ENCODE measurements at places on chromosomes 7 and 10.

GRCh38 chr10:48885376-48885775, 54.3 kb downstream of the LRRC18 start:
- no peak for DNase-seq

GRCh38 chr10:110774069-110775019, 97.4 kb upstream of the PDCD4 start:
- DNase-seq: no peak

- DNase-seq: no peak
Observed at GRCh38 chr7:76187272-76187671, 14.4 kb upstream of the SRRM3 start.

DNA sequence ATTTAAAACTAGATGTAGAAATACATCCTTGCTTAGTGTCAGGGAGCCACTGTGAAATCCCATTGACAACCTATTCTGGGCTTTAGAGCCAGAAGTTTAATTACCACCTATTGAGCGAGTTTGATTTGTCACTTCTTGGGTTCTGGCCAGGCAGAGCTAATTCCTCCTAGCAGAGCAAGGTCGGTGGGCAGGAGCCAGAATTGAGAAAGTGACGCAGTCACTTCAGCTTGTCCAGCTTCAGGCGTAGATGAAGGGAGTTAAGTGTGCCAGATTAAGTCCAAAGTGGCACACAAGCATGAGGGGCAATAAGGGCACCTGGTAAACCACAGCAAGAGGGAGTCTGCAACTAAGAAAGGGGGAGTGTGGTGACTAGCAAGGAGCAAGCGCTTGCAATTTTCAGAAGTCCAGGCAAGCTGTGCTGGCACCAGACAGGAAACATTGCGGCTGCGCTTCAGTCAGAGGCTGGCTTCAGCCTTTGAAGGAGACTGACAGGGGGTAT, 119.4 kb downstream of the ST7 start:
- DNase-seq: no peak

GRCh38 chr7:127287133-127287532, 34.4 kb upstream of the GRM8 start:
- DNase-seq: no peak

- no peak for DNase-seq
Observed at GRCh38 chr7:107330478-107330877, 139.4 kb upstream of the GPR22 start.

GRCh38 chr10:32273336-32273735, 73.6 kb downstream of the EPC1 start:
- no peak for DNase-seq

GRCh38 chr10:113765910-113766309, 14.4 kb downstream of the PLEKHS1 start:
- DNase-seq: no peak

DNA sequence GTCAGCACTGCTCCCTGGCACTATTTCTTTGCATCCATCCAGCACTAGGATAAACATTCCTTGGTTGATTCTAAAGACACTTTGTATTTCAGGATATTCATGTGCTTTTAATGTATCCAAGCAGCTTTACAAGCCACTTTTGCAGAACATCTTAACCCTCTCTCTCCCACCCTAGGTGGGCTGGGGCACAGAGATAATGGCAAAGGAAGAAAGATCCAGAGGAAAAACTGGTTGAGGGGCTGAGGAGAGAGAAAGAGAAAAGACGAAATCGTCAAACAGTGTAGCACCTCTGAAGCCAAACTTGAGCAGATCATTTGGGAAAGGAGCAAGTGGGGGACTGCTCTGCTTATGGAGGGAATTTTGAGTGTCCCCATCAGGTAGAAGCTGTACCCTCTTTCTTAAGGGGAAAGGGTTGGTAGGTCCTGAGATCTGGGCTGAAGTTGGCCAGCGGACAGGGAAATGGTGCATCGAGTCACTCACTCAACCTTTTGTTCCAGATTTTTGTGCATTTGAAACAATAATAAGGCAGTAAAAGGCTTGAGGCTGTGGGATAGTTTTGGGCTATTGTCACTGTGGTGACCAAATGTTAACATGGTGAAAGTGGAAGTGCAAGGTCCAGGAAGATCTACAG, 4.2 kb upstream of the HOXA13 start:
- DNase-seq: no peak

GRCh38 chr10:14466257-14466656, 135.5 kb upstream of the FRMD4A start:
- DNase-seq: no peak

DNA sequence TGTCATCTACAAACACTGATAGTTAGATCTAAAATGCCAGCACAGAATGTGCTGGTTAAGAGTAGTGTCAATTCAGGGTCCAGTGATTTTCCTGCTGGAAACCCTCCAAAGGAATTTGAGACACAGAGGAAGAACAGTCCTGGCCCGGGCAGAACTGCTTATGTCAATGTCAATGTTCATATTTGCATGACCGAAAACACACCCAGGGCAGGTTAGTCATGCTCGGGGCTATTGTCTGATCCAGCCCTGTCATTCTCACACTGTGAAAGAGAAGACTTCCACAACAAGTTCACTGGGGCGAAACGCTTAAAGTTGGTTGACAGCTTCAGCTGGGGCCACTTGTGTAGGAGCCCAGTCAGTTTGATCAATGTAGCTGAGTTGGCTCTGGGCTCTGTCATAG, 139.3 kb downstream of the C1GALT1 start:
- no peak for DNase-seq

GRCh38 chr10:80194373-80195045, 10.8 kb downstream of the ANXA11 start:
- DNase-seq: no peak

- DNase-seq: no peak
Observed at GRCh38 chr7:47536661-47537611, 45.0 kb downstream of the TNS3 start.

GRCh38 chr7:150867605-150868004, 15.3 kb downstream of the AOC1 start:
- DNase-seq: no peak

GRCh38 chr7:69651101-69651590, 52.9 kb downstream of the AUTS2 start:
- DNase-seq: no peak

- no peak for DNase-seq
Observed at GRCh38 chr7:96663871-96664445, 45.7 kb downstream of the SEM1 start.

DNA sequence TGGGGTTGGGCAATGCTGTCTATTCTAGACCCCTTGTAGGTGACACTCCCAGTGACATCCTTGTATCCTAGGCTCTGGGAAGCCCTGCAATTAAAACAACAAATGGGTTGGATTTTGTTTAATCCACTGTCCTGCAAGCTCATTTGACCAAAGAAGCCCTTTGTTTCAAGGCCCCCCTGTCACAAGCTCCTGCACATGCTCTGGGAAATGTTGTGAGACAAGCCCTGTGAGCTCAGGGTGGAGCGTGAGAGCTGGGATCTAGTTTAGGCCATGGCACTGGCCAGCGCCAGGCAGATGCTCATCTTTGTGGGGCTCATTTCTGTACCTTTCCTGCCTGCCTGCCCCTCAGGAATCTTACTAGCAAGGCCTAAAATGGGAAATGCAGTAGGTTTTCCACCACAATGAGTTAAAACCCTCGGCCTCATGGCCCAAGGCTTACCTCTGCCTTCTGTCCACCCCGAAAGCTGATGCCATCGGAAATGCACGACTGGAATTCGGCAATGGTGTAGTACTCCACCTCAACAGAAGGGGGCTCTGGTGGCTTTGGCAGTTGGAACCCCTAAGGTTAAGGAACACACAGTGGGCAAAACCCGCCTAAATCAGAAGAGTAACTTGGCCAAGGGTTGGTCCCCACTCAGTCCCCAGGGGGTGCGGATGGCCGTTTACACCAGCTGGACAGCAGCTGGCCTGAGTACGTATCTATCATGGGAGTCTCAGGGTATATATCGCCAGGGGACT, 112.0 kb downstream of the NEURL1 start:
- no peak for DNase-seq

GRCh38 chr7:84879570-84880325, 307.1 kb downstream of the SEMA3D start:
- DNase-seq: no peak

DNA sequence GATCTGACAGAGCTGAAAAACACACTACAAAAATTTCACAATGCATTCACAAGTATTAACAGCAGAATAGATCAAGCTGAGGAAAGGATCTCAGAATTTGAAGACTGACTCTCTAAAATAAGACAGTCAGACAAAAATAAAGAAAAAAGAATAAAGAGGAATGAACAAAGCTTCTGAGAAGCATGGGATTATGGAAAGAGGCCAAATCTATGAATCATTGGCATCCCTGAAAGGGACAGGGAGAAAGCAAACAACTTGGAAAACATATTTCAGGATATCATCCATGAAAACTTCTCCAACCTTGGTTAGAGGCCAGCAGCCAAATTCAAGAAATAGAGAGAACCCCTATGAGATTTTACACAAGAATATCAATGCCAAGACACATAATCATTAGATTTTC, 804.8 kb upstream of the IGFBP3 start:
- no peak for DNase-seq

GRCh38 chr10:103451091-103451813, 918 bp downstream of the CALHM2 start:
- peak; percentile 21 for DNase-seq

DNA sequence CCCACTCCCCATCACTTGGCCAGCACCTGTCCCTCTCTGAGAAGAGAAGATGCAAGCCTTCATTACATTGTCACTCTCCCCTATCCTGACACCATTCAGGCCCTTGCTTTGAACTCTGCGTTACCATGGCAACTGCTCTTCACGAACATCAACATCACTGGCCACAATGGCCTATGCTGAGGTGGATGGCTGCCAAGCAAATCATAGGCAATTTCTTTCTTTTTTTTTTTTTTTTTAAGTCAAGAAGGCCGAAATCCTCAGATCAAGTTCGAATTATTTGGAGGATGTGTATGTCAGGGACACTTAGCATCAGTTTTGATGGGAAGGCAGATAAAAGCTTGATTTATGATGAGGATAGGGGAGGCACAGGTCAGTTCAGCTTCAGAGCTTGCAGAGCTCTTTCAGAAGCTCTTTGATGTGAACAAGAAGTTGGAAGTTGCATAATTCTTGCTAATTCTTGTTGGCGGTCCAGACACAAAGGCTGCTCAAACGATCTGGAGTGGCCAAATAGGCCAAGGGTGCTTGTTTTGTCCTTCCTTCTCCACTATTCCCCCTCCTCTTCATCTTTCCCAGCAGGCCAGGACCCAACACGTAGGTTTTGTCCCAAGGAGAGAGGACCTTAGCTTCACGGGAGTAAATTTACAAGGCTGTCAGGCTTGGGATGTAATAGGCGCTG, 179.9 kb upstream of the NPVF start:
- no peak for DNase-seq

- no peak for DNase-seq
Observed at GRCh38 chr10:103802081-103802480, 53.3 kb downstream of the SH3PXD2A start.

DNA sequence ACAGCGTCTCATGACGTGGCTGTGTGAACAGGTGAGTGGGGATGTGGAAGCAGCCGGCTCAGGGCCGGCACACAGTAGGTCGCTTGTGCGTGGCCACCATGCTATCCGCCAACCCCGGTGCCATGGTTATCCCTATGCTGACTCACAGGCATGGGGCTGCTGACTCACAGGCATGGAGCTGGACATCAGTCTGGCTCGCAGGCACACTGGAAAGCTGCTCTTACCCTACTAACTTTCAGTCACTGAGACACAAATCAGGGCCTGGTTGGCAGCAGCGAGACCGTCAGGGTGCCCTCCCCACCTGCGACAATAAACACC, 341.9 kb downstream of the PTPRN2 start:
- no peak for DNase-seq

DNA sequence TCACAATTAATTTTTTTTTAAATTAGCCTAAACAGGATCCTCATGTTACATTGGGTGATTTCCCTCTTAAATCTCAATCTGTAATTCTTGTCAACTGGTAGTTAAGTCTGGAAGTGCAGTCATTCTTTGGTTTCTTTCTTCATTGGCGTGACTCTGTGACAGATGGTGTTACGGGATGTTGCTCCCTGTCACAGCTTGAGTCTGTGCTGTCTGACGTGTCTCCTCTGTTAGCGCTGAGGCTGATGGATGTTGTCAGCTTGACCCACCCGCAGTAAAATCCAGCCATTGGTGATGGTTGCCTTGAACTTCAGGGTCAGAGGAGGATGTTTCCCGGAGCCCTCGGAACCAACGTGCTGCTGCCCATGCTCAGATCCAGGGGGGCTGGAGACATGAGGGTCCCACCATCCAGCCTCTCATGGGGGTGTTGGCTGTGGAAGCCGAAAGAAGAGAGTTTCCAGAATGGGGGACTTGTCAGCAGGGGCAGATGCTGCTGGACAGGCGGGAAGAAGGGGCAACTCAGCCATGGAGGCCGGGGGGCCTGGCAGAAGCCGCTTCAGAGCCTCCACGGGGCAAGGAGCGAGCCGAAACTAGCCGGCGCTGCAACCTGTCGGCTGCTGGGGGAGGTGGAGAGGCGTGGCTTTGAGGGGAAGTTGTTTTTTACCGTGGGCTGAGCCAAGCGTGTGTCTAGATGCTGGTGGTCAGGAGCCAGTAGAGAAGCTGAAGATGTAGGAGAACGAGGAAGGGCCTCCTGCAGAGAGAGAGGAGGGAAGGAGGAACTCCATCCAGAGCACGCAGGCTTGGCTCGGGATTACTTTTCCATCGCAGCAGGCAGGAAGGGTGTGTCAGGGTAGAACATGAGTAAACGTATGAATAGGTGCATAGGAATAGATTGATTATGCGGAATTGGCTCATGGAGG, 3.5 kb downstream of the SUN1 start:
- no peak for DNase-seq

DNA sequence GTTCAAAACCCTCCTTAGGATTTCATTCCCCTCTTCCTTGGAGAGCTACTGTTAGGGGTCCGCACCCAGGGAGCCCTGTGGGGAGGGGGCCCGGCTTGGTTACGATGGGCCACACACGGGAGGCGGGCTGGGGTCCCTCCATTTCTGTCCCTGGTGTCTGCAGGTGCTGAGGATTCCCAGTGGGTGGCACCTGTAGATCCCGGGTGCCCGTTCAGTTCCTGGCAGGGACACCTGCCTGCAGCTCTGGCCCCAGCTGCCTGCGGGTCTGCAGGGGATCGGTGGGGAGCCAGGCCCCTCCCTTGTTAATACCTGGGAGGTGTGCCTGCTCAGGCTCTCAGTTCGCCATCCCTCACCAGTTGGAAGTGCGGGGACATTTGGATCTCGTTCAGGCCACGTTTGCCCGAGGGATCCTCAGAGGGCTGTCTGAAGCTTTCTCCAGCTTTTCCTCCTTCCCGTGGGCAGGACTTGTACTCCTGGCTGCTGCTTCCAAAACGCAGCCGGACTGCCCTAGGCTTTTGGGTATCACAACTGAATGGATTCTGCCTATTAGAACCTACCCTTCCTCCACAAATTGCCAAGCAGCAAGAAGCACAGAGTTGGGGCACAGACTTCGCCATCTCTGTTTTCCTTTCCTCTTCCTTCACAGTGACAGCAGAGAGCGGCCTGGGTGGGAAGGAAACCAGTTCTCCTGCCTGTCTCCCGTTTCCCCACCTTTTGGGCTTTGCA, 22.3 kb upstream of the IL15RA start:
- no peak for DNase-seq

GRCh38 chr7:43750016-43750887, 8.2 kb upstream of the BLVRA start:
- no peak for DNase-seq

All from stimulated activated CD8-positive, alpha-beta memory T cell treated with anti-CD3 and anti-CD28 coated beads, Interleukin-7, amount 100 ng/mL, for 1 hour (primary cell).